Pons (tissue), 1 donor: ENCODE measurements at places on chromosomes 11 and 22.
A peak's percentile ranks its signal among the peaks of the same experiment; 100 is the strongest.

- DNase-seq, result peak; percentile 98
Observed at GRCh38 chr11:68090706-68091105, 30.5 kb downstream of the CHKA start.

DNA sequence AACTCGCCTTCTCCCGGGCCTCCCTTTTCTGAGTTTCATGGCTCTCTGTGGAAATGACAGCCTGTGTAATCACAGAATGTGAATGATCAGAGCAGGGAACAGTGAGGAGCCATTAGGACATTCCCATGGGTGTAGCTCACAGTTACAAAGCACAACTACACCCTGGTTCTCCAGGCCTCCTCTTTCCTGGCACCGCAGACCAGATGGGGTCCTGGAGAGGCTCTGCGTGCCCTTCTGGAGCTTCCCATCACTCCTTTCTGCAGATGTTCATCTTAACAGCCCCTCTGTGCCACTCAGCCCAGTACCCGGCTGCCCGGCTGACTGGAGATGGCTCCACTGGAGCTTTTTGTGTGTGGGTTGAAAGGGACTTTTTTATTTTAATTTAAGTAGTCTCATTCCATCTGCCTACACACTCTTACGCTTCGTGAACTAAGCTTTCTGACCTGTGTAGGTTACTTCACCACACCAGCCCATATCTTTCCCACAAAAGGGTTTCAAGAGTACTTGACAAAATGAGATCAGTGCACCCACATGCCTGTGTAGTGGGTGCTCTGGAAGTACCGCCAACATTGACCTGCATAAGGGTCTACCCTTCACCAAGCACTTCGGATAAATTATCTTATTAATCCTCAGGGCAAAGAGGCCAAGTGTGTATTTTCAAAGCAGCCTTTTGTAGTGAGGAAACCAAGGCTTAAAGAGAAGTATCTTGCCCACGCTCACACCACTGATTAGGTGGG is 29.8 kb downstream of the SREBF2 start:
- no peak for DNase-seq

DNA sequence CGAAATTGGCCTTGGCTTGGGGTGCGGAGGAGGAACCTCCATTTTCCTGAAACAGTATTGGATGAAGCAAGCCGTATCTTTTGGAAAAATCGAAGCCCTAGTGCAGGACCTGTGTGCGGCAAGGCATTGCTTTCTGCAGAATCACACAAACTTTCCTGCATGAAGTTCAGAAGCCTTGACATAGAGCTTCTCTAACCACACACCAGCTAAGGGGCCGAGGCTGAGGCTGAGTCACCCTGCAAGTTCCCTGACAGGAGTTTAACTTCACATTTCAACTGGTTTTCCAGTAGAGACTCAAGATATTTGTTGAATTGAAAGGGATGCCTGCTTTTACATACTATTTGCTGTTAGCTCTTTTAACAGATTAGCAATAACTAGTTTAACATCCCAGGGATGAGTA is 67.8 kb downstream of the TCF20 start:
- no peak for DNase-seq

- no peak for DNase-seq
Observed at GRCh38 chr11:84270466-84270865, 984.3 kb upstream of the CCDC90B start.

DNA sequence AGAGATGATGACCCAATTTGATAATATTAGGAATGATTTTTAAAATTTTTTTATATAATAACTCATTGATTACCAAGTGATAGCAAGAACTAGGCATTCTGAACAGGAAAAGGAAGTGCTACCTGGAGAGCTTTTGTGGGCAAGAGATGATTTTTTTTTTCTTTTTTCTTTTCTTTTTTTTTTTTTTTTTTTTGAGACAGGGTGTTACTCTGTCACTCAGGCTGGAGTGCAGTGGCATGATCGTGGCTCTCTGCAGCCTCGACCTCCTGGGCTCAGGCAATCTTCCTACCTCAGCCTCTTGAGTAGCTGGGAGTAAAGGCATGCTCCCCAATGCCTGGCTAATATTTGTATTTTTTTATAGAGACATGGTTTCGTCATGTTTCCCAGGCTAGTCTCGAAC is 40.4 kb downstream of the TNRC6B start:
- DNase-seq, result no peak

GRCh38 chr11:32566517-32566916 is 17.1 kb upstream of the EIF3M start:
- no peak for DNase-seq

GRCh38 chr11:118622376-118623268 is 15.2 kb downstream of the PHLDB1 start:
- DNase-seq, result peak; percentile 57

GRCh38 chr11:123942413-123942812 is 1.2 kb downstream of the OR6T1 start:
- no peak for DNase-seq

- no peak for DNase-seq
Observed at GRCh38 chr22:47156352-47157092, 394.1 kb downstream of the TBC1D22A start.

- no peak for DNase-seq
Observed at GRCh38 chr11:75163921-75164849, 13.3 kb downstream of the SLCO2B1 start.

GRCh38 chr11:117328375-117329010 is 839 bp downstream of the CEP164 start:
- peak; percentile 44 for DNase-seq

- no peak for DNase-seq
Observed at GRCh38 chr11:67983951-67984350, 19.9 kb downstream of the UNC93B1 start.

- peak; percentile 90 for DNase-seq
Observed at GRCh38 chr11:9748361-9748970, 84.6 kb downstream of the SWAP70 start.

GRCh38 chr11:2663915-2664314 is 35.9 kb downstream of the KCNQ1OT1 start:
- DNase-seq, result no peak

DNA sequence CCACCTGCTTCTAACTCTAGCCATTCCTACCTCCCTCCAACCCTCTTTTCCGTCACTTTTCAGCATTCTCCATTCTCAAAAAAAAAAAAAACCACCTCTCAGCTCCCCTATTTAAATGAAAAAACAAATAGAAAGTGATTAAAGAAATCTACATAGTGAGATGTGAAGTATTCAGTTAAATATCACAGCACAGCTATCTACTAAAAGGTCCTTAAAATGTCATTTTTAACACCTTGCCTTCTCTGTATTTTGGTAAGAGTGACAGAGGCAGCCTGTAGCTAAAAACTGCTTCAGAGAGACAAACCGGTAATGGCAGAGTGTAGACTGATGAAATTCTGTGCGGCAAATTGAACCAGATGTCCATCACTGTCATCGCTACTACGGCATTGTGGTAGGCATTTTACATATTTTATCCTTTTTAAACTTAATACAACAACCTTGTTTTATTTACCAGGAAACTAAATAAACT is 346 bp upstream of the ALG9 start:
- peak; percentile 38 for DNase-seq

DNA sequence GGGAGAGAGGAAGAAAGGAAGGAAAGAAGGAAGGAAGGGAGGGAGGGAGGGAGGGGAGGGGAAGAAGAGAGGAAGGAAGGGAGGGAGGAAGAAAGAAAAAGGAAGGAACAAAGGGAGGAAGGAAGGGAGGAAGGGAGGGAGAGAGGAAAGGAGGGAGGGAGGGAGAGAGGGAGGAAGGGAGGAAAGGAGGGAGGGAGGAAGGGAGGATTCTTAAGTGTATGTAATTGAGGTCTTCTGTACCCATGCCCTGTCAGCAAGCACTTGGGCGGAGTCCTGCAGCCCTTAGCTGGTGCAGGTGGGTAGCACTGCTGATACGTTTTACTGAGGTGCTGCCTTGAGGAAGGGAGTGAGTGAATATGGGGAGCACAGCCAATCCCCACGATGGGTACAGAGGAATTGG is 56.9 kb upstream of the RASD2 start:
- no peak for DNase-seq

DNA sequence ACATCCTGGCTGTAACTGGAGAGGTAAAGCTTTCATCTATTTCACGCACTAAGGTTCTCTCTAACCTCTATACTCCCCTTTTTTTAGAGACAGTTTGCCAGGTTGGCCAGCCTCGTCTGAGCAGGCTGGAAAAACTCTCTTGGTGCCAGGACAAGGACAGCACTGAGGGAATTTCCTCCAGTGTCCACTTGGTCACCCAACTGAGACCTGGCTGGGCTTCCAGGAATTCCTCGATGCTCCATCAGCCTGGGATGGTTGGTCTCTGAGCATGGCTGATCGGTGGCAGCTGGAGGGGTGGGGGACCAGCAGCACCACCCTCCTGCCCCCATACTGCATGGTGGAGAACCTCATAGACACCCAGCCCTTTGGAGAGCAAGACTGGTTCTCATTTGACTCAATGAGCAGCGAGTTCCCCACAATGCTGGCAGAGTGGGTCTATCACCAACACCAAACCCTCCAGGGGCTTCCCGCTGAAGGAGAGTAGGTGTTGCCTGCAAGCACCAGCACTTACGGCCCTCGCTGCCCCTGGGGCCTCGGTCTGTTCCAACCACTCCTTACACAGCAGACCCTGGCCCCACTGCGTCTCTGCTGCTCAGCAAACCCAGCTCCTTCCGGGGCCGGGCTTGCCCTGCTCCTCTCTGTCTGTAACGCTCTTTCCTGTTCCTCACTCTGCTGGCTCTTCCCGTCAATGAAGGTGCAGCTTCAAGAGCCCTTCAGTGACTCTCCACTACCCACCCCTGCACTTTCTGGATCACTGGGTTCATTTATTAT is 122.2 kb downstream of the ST3GAL4 start:
- no peak for DNase-seq

DNA sequence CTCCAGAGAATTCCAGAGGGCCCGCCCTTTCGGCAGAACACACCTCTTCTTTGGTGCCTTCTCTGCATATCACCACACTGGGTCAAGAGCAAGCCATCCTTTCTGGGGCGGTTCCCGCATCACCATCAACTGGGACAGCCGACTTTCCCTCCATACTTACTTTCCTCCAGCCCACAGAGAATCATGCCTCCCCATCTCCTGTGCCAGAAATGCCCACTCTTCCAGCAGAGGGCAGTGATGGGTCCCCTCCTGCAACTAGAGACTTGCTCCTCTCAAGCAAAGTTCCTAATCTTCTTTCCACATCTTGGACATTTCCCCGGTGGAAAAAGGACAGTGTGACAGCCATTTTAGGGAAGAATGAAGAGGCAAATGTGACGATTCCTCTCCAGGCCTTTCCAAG is 157.7 kb downstream of the C11orf91 start:
- DNase-seq, result peak; percentile 49

DNA sequence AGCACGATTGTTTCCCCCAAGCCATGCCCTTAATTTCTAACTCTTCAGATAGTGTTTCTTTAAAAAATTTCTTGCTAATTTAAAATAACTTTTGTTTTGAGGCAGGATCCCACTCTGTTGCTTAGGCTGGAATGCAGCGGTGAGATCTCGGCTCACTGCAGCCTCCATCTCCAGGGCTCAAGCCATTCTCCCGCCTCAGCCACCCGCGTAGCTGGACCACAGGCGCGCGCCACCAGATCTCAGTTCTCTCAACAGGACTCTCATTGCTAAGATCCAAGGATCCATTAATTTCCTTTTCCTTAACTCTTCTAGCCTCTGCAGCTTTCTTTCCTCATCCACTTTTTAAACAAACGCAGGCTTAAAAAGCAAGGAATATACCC is 327 bp upstream of the MED17 start:
- no peak for DNase-seq

DNA sequence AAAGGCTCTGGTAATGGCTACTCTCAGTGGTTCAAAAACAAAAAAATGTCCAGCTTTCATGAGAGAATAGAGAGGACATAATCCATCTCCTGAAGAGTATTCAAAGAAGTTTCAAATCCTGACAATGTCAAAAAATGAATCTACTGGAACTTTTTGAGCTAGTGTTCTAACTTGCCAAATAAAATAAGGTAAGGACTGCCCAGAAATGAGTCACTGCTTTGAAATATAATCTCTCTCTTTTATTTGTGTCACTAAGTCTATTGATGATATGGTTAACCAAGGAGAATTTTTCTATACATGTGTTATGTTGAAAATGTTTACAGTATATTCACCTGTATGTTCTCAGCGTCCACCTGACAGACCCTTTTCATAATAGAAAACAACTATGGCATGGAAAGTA is 3.4 kb downstream of the GUCY1A2 start:
- DNase-seq, result no peak

GRCh38 chr11:9834291-9834690 is 170.4 kb downstream of the SWAP70 start:
- no peak for DNase-seq

GRCh38 chr22:27213766-27214581 is 556.6 kb downstream of the MIAT start:
- DNase-seq, result no peak

DNA sequence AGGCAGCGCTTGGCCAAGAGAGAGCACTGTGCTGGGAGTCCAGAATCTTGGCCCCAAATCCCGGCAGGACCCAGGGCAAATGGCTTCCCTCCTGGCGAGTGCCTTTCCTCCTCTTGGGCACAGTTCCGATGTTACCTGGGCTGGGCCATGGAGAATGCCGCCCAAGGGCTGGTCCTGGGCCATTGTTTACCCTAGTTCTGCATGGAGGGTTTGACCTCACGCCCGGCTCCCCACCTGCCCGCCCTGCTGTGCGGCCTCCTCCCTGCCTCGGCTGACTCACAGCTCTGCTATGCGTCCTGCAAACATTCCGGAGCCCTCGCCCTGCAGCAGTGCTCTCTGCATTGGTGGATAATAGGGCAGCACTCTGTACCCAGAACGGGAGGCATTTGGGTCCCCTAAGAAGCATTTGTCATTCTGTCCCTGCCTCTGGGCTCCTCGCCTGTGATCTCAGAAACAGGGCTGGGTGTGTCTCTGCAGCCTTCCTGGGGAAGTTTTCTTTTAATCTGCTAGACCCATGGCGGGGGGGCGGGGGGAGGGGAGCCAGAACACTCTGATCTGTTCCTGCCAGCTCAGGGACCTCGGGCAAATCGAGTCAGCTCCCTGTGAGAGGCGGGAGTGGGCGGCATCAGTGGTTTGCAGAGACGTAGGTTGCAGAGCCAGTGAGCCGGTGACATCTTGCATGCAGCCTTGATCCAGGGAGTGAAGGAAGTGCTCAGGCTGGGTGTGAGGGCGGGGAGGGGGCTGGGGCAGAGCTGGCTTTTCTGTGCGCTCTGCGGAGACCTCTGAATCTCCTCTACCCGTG is 32.9 kb upstream of the SMIM38 start:
- no peak for DNase-seq

DNA sequence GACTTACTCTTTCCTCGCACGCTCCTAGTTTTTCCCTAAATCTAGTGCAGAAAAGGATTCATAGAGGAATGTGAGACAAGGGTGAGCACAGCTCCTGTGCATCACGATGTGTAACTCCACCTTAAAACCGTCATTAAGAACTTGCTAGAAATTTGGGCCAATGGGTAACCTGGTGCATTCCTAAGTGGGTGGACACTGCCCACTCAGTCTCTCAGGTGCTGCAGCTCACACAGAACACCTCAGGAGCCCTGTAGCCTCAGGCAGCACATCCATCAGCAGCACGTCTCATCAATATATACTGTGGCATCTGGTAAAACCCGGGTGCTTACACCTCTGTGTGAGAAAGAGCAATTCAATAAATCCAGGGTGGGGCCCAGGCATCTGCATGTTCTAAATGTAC is 12.4 kb downstream of the POU2AF3 start:
- no peak for DNase-seq

- DNase-seq, result peak; percentile 9
Observed at GRCh38 chr11:79486242-79486984, 45.6 kb upstream of the TENM4 start.

- peak; percentile 20 for DNase-seq
Observed at GRCh38 chr11:125124618-125124992, 13.2 kb upstream of the TMEM218 start.

- no peak for DNase-seq
Observed at GRCh38 chr11:414318-414857, 411 bp downstream of the SIGIRR start.

GRCh38 chr22:46600273-46600796 is 19.9 kb upstream of the GRAMD4 start:
- no peak for DNase-seq
